T follicular helper cell (primary cell): ENCODE measurements at places on chromosomes 6 and 20.

DNA sequence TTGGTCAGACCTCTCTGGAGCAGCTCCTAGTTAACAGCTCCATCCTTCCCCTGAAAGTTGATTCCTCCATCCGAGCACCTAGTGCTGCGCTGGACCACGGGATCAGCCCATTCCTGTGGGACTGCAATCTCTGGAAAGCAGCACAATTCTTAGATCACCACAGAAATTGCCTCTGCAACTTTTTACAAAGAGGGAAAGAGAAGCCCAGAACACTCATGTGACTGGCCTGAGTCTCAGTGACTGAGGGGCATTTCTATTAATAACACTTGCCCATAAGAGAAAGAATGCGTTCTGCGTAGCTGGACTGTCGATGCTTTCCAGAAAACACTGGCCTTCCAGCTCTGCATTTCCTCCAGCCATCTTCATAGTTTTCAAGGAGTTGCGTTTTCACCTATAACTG lies 18.3 kb downstream of the MPC1 start:
- DNase-seq, result no peak

DNA sequence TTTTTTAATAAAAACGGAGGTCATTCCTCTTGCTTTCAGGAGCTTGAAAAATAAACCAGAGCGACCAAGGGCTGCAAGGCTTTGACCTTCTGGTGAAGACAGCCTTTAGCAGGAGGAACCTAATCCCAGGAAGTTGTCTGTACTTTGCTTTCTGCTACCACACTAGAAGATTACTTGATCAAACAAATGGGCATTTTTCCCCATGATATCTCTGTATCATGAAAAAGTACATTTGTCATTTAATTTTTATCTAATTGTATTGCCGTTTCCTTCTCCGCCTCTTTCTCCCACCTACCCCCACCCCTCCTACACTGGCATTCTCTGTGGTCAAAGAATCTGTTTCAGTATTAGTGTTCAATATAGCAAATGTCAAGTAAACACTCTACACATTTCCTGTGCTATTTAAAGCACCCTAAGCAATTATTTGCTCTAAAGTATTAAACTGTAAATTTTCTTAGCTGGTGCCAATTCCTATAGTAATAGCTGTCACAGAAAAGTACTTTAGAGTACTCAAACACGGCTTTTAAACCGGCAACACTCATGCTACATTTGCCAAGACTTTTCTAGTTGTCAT lies 29.7 kb downstream of the ATXN1 start:
- DNase-seq, result no peak

DNA sequence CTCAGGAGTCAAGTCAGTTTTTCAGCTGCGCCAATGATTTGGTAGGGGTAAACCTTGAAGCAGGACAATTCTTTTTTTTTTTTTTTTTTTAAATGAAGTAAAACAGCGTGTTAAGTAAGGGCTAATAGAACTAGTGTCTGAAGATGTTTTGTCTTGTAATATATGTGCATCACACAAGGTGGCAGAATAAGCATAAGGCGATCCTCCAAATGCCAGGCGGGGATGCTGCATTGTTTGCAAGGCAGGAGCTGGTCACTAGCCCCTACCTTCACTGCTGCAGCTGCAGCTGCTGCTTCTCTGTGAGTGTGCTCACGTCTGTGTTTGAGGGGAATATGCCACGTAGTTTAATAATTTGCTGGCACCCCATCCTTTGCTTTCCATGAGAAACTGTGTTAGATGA lies 272.7 kb upstream of the MAP3K7 start:
- DNase-seq, result no peak

DNA sequence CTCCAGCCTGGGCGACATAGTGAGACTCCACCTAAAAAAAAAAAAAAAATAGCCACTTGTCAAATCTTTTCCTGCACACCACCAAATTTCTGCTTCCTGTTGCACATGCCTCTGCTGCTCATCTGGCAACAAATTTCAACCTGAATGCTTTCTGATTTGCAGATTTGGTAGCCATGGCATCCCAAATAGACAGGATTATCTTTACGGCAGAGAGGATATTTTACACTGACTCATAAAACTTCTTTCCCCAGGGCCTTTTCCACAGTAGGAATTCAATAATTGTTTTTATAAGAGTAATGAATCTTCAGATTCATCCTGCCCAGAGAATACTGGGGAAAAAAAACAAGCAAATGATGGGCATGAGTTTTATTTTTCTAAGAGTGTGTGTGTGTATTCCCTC lies 264.6 kb downstream of the FRK start:
- no peak for DNase-seq

DNA sequence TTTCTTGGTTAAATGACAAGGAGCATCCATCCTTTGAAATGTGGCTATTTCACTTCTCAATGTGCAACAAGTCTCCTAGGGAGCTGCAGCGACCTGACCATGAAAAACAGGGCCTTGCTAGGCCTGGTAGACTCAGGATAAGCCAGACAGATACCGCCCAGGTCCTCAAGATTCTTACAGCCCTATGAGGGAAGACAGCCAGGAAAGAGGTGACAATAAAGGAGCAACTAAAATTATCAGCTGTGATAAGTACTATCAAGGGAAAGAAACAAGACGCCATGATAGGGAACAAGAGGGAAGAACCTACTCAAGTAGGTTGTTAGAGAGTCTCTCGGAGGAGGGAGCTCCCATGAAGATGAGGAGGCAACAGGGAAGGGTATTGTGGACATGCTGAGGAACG lies 51.4 kb upstream of the EMILIN3 start:
- no peak for DNase-seq

DNA sequence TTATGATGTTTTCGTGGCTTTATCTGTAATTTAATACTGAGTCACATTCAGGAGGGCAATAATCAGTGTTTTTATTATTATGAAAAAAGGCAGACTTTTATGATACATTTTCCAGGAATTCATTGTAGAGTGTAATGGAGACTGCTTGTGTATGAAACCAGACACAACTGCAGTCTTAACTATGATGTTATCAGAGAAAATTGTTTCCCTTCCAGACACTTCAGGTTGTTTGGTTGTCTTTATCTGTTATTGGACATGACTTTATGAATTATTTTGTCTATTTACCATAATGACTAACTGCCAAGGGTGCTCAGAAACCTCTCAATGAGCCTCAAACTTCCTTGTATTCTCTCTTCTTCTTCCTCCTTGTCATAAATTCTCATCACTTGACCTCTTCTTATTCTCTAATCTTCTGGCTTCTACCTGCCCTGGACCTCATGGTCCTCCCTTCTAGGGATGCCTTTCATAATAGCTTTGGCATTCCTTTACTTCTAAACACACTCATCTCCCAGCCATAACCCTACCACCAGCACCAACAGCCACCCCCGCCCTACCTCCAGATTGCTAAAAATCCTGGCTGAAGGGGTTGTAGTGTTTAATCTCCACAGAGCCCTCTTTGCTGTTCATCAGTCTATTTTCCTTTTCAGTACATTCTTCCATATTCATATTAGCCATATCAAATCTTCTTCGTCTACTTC lies 492.5 kb downstream of the CDKAL1 start:
- no peak for DNase-seq

- DNase-seq, result no peak
Measured at GRCh38 chr6:11833626-11834592, 55.3 kb upstream of the ADTRP start.

- DNase-seq, result no peak
Measured at GRCh38 chr6:31887173-31888007, 8.6 kb upstream of the SLC44A4 start.

- no peak for DNase-seq
Measured at GRCh38 chr6:15476631-15477380, 186.0 kb downstream of the DTNBP1 start.

GRCh38 chr6:45927421-45928320 lies 88.0 kb downstream of the CLIC5 start:
- DNase-seq, result no peak

DNA sequence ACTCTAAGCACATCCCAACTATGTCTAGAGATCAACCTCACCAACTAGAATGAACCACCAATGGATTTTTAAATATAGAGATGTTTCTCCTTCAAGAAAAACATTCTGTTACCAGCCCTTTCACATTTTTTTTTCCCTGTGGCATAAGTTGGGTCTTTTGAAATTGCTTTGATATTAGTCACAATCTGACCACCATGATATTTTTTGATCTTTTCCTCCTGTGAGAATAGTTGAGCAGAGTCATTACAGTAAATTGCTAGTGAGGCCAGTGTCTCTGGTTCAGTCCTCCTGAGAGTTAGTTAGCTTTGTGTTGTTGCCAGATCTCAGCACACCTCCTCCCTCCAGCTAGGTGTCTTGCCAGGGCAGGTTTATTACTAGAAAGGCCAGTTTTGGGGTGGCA lies 79.7 kb upstream of the MYLIP start:
- DNase-seq, result no peak

GRCh38 chr6:79574630-79575225 lies 37.5 kb upstream of the LCA5 start:
- DNase-seq, result no peak

DNA sequence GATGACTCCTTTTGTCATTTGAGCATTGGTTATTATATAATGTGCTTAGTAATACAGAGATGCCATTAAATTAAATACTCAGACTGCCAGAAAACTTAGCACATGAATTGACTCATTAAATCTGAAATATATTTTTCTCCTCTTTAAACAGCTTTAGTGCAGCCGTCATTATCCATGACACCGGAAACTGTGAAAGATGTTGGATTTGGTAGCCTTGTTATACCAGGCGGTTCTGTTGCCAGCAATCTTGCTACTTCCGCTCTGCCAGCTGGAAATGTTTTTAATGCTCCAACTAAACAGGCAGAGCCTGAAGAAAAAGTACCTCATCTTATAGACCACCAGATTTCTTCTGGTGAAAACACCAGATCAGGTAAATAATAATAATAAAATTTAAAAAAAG lies 97.6 kb downstream of the SCAF8 start:
- DNase-seq, result no peak

DNA sequence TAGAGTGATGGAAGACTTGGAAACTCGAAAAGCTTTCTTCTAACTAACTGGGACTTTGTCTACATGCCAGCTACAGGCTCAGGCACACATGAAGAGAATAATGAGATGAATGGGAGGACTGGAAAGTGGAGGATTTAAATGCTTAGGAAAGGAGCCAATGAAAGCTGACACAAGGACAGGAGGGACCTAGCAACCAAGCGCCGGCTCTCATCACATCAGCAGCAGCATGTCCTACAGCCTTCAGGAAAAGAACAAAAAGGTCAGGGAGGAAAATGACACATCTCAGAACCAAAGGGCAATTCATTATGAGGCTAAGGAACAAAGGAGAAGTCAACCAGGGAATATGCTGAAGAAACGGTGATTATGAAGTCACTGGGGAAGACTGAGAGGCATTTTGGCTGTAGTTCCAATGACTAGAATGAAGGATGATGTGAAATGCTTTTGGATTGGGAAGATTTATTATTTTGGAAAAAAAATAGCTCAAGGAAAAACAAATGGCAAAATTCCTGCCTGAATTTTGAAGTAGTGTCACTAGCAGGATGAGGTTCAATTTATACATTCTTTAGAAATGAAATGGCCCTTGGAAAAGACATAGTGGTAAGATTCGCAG lies 5.7 kb downstream of the BACH2 start:
- DNase-seq, result no peak

- no peak for DNase-seq
Measured at GRCh38 chr20:21174516-21175239, 48.8 kb downstream of the KIZ start.

DNA sequence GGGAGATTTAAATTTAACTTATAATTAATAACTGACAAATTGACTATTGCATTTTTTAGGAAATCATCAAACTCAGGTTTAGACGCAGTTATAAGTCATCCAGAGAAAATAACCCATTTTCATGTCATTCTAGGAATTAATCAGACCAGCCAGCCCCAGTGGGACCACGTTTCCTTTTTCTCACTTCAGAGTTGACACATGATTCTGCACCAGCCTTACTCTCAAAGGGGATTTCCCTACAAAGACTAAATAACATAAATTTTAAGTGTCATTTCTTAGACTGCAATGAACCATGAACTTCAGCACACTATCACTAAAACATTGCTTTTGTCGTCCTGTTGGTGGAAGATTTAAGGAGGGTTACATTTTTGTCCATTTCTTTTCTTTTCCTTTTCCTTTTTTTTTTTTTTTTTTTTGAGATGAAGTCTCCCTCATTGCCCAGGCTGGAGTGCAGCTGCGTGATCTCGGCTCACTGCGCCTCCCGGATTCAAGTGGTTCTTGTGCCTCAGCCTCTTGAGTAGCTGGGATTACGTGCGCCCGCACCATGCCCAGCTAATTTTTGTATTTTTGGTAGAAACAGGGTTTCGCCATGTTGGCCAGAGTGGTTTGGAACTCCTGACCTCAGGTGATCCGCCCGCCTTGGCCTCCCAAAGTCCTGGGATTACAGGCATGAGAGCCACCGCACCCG lies 3.6 kb downstream of the IPCEF1 start:
- no peak for DNase-seq
